ENCODE measurements at places on chromosomes 13 and 19. TPM values are rescaled to one million over a fixed set of nuclear protein-coding genes. Genes with fewer than 3 reads are reported as not detected.

The CEACAM1 gene
- total RNA-seq = 0.32 TPM

The SUGP2 gene
- total RNA-seq = 69.1 TPM

The CCDC169 gene
- total RNA-seq = 5.9 TPM

The SIGLEC12 gene
- not detected for total RNA-seq

The SHISA7 gene
- total RNA-seq = not detected

The ZNF737 gene
- 1.1 TPM for total RNA-seq

The MAST1 gene
- total RNA-seq = 1.0 TPM

The CRLF1 gene
- 4.3 TPM for total RNA-seq

The PTH2 gene
- not detected for total RNA-seq

The CYP2F1 gene
- total RNA-seq = not detected

The GAS6 gene
- total RNA-seq = 58.9 TPM

The GJB6 gene
- not detected for total RNA-seq

The LIN7B gene
- total RNA-seq = 3.2 TPM

The PODNL1 gene
- 0.51 TPM for total RNA-seq

The DACT3 gene
- total RNA-seq = 0.09 TPM

The C19orf38 gene
- total RNA-seq = 0.49 TPM

The AZU1 gene
- not detected for total RNA-seq

The DLL3 gene
- total RNA-seq = 0.68 TPM

The KIR2DL1 gene
- total RNA-seq = not detected

The CBY2 gene
- total RNA-seq = not detected

The ATXN8OS gene
- total RNA-seq = not detected

The PCDH9 gene
- total RNA-seq = 7.2 TPM

The ELSPBP1 gene
- not detected for total RNA-seq

The PTPRH gene
- 0.56 TPM for total RNA-seq

The IRGQ gene
- 21.0 TPM for total RNA-seq

The PDX1 gene
- 0.35 TPM for total RNA-seq

The ERF gene
- total RNA-seq = 35.1 TPM

The COL4A1 gene
- total RNA-seq = 25.9 TPM

The ZNF844 gene
- total RNA-seq = not detected

The IZUMO1 gene
- 4.2 TPM for total RNA-seq

The ZNF540 gene
- 1.1 TPM for total RNA-seq

The ZNF578 gene
- not detected for total RNA-seq

The CPB2 gene
- not detected for total RNA-seq

The CCDC70 gene
- not detected for total RNA-seq

The PSG3 gene
- not detected for total RNA-seq

The FCER2 gene
- total RNA-seq = not detected

The ZNF285 gene
- total RNA-seq = 4.0 TPM

The XAB2 gene
- total RNA-seq = 29.4 TPM

The ZNF729 gene
- not detected for total RNA-seq

The ZSCAN1 gene
- total RNA-seq = not detected

The SHC2 gene
- total RNA-seq = 2.8 TPM

Measured in MCF 10A (cell line).